Astrocyte of the spinal cord (primary cell): ENCODE measurements at places on chromosomes 13 and 19.

DNA sequence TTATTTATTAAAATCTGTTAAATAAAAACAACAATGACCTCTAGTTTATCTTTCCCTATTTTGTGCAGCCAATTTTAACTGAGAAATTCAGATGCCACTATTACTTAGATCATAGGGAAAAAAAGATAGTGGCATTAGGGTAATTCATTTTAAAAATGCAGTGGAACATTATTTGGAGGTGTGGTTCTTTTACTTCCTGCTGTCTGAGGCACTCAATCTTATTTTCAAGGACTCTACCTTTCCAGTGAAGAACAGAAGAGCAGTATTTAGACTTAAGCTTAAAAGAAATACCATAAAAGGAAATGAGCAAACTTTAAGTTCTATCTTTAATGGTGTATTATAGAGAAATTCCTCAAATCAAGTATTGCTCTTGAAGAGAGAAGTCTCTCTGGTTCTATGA is 342.6 kb upstream of the KLF12 start:
- no peak for DNase-seq

GRCh38 chr13:108315991-108316390 is 46.5 kb downstream of the TNFSF13B start:
- no peak for DNase-seq

DNA sequence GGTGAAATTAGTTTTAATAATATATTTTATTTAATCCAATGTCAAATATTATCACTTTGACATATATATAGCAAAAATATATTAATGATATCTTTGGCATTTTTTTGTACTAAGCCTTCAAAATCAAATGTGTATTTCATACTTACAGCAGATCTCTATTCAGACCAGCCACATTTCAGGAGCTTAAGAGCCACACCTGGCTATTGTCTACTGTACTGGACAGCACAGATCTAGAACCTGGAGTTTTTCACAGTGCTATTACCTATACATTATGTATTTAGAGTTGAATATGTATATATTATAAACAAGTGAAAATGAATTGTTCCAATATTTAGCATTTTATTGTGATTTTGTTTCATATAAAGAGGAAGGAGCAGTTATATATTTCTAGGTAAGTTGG is 486.3 kb downstream of the DIAPH3 start:
- DNase-seq = no peak

DNA sequence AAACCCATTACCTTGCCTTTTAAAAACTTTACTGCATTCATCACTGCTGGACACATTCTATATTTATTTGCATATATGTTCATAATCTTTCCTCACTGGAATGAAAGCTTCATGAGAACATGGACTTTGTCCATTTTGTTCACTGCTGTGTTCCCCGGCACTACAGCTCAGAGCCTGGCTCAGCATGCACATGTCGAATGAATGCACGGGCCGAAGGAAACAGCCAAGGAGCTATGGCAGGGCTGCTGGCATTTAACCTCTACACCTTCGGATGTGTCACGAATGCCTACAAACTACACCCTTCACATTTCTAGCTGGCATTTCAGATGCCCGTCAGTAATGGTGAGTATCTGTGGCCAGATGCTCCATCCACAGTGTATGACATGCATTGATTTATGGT is 7.6 kb downstream of the MTIF3 start:
- no peak for DNase-seq

GRCh38 chr19:51027126-51027806 is 850 bp upstream of the KLK11 start:
- DNase-seq = no peak

- DNase-seq = peak; percentile 8
Observed at GRCh38 chr19:56273563-56274117, 1.1 kb downstream of the EDDM13 start.

DNA sequence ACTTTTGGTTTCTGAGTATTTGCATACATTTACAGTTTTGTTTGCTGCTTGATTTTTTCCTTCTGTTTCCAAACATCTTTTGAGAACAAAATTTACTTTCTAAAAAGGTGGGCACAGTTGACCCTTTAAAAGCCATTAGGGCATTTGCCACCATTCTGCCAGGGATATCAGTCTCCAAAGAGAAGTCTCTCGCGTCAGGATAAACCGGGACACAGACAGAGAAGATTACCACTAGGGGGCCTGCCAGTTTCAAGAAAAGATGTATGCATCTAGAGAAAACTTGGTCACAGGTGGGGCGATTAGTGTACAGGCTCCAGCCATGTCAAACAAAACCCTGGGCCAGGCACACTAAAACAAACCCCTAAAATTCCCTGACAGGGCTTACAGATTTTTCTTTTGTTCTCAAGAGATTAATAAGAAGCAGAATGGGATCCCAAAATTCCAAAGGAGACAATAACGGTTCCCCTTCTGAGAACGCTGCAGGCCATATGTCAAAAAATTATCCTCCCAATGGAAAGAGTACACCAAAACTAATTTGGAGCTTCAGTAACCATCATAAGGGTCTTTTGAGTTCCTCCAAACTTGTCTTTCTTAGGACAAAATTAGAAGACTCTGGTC is 10.7 kb upstream of the PABPC3 start:
- DNase-seq = peak; percentile 43

GRCh38 chr19:50535672-50536187 is 22.0 kb upstream of the ASPDH start:
- DNase-seq = no peak

DNA sequence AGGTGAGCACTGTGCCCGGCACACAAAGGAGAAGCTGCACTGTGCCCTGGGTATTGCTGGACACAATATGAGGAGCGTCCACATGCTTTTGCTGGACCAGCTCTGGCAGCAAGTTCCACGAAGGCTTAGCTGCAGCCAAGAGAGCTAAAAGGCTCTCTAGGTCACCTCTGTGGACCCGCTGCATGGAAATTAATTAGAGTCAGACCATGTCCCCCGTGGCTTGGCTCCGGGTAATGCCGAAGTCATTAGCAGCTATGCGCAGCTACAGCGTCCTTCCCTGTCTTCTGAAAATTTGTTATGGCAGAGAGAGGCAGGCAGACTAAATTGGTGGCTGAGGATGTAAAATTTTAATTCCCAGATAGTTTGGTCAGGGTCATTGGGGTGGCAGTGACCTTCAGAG is 271.5 kb downstream of the SLC7A1 start:
- no peak for DNase-seq

- DNase-seq = no peak
Observed at GRCh38 chr13:48985756-48986155, 10.0 kb downstream of the FNDC3A start.

- DNase-seq = no peak
Observed at GRCh38 chr13:41148419-41149283, 16.0 kb upstream of the KBTBD6 start.

GRCh38 chr19:19657397-19657783 is 6.1 kb downstream of the ATP13A1 start:
- DNase-seq = no peak

GRCh38 chr13:100338275-100338674 is 249.4 kb downstream of the PCCA start:
- peak; percentile 73 for DNase-seq

GRCh38 chr13:66895780-66896179 is 334.4 kb downstream of the PCDH9 start:
- no peak for DNase-seq

DNA sequence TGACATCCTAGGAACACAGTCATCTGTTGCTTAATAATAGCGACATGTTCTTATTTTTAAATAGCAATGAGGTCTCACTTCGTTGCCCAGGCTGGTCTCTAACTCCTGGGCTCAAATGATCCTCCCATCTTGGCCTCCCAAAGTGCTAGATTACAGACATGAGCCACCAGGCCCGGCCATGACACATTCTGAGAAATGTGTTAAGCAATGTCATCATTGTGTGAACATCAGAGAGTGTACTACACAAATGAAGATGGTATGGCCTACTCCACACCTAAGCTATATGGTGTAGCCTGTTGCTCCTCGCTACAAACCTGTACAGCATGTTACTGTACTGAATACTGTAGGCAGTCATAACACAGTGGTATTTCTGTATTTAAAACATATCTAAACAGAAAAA is 24.6 kb upstream of the GARRE1 start:
- DNase-seq = no peak

- DNase-seq = no peak
Observed at GRCh38 chr13:49844181-49844580, 51.7 kb upstream of the KPNA3 start.

- peak; percentile 13 for DNase-seq
Observed at GRCh38 chr19:9673912-9674662, 813 bp downstream of the ZNF562 start.

DNA sequence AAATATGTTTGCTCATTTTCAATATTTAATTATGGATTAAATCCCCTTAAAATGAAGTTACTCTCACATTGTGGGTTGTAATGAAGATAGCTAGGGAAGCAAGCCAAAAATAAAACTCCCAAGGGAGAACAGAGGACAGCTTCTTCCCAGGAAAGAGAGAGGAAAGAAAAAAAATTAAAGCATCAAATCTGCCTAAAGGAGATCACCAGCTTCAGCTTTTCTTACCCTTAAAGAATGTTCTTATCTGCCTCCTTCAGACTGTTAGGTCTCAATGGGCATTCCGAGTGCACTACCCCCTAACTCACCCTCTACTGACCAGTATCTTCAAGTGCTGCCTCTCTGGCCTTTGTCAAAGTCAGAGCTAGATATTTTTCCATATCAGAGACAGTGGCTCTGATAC is 55.2 kb downstream of the XPO4 start:
- DNase-seq = no peak

- DNase-seq = no peak
Observed at GRCh38 chr13:90385781-90386489, 961.6 kb upstream of the MIR17HG start.

DNA sequence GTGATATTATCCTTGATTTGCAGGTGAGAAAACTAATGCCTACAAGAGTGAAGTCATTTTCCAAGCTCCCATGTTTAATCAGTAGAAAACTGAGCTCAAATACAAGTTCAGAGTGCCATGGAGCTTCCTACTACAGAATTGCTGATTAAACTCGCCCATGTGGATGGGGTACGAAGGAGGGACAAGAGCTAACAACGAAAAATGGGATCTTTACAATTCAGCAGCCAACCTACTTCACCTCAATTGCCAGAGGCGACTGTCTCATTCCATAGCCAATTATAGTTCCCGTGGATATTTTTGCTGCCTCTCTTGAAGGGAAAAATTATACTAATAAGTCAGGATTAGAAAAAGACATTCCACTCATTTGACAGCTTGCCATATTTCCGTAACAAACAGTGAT is 1155.1 kb downstream of the OLFM4 start:
- DNase-seq = no peak

DNA sequence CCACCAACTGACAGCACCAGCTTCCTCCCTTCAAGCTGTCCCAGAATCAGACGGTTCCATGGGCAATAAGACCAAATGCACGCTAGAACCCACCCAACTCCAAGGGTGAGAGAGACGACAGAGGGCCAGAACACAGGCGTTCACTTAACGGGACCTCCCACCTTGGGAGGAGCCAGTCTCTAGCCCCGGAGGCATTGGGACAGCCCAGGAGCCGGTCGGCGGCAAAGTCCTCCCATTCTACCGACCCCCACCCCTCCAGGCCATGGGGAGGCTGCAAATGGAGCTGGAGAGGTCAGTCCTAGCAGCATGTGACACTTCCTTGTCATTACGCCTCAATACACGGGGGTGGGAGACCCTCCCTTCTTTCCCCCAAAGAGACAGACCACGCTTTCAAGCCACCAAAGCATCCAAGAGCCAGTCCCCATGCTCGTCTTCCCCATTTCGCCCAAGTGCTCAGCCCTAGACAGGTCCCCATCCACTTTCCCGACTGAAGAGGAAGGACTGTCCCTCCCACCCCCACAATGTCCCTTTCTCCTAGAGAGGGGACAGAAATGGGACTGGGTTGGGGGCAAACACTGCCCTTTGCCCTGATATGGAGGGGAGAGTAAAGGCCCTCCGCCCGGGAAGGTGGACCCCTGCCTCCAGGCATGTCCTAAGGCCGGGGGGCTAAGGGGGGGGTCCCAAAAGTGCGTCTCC is 964 bp downstream of the KHSRP start:
- peak; percentile 37 for DNase-seq

- DNase-seq = no peak
Observed at GRCh38 chr19:42426643-42427042, 545 bp downstream of the LIPE start.

GRCh38 chr19:43618921-43619261 is 538 bp downstream of the ZNF428 start:
- no peak for DNase-seq

DNA sequence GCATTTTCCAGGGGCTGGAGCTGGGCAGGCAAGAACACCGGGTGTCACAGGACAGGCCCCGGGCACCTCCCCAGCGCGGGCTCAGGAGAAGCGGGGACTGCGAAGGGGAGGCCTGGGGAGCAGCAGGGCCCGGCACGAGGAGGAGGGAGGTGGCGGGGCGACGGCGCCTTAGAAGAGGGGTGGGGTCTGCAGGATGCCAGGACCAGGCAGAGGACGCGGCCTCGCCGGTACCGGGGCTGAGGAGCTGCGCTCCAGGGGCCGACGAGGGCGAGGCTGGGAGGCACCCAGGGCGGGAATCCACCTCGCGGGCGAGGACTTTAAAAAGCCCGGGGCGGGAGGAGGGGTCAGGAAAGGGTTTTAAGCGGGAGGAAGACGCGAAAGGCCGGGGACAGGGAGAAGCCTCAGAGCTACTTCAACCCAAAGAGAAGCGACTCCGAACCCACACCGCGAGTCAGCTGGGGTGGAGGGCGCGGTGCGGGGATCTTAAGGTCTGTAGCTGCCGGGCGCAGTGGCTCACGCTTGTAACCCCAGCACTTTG is 665 bp downstream of the ZNF347 start:
- peak; percentile 36 for DNase-seq

GRCh38 chr19:17848595-17849292 is 962 bp upstream of the JAK3 start:
- DNase-seq = no peak

DNA sequence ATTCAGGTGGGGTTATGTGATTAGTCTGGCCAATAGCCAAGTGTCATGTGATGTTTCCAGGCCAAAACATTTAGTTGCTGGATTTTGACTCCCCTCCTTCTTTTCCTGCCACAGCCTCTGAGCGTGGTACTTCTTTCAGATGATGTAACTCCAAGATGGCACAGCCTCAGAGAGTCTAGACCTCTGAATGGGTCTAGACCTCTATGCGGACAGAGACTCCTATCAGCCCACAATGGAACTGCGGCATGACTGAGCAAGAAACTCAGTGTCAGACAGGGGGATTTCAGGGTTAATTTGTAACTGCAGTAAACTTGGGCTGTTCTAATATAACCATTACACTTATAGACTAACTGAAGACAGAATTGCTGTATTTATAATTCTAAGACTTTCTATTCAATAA is 42.6 kb upstream of the ZDHHC20 start:
- no peak for DNase-seq

- peak; percentile 87 for DNase-seq
Observed at GRCh38 chr19:797528-798414, 519 bp downstream of the PTBP1 start.

GRCh38 chr19:2475018-2475701 is 767 bp upstream of the GADD45B start:
- DNase-seq = peak; percentile 73

DNA sequence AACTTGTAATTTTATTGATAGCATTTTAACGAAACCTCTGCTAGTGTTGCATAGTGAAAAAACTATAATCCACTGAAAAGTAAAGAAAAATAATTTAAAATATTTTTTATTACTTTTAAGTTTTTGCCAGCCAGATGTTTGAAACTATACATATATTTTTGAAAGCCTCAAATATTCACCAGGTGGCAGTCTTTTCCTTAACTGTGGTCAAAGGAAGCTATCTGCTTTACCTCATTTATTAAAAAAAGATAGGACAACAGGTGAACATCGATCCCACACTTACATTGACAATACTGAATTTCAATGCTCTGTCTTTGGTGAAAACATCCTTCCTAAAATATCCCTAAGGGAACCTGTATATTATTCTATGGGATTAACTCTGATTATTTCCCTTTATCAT is 100.5 kb downstream of the TRPC4 start:
- no peak for DNase-seq

- DNase-seq = no peak
Observed at GRCh38 chr19:56955637-56956216, 115.2 kb upstream of the PEG3 start.
